Skin of body (tissue), 3 donors: ENCODE measurements at places on chromosomes 5 and 9. TPM values are rescaled to one million over a fixed set of nuclear protein-coding genes. Genes with fewer than 3 reads are reported as not detected.

TJP2 gene
- 78.6 TPM for total RNA-seq

IFNK gene
- not detected for total RNA-seq

PCDHA9 gene
- 0.30 TPM for total RNA-seq

DNA sequence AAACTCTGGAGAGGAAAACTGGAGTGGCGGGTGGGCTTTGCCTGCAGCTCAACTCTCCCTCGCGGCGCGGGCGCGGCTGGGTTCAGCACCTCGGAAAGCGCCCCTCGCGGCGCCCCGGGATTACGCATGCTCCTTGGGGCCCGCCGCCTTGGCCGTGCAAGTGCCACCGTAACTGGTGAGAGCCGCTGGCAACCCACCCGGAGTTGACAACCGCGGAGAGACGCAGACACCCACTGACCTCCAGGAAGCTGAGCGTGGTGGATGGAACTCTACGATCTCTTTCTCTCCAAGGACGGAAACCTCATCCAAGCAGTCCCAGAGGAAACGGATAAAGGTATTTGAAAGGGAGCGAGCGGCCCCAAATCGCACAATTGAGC is 194 bp upstream of the RXFP3 start:
- DNase-seq: peak; percentile 18

DNA sequence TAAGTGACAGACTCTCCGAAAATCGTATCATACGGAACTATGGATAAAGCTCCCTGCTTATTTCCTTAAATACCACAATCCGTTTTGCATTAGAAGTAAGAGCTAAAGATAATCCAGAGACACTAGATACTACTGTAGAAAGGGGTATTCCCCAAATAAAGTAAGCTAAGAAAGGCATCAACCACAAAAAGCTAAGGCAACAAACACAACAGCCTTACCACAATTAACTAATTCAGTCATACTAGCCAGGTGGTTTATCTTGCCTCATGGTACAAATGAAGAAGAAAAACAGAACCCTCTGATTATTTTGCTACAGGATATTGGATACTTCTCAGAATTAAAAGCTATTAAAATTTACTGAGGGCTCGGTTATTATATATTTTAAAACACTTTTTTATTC is 14.1 kb downstream of the ERP44 start:
- no peak for DNase-seq

DNA sequence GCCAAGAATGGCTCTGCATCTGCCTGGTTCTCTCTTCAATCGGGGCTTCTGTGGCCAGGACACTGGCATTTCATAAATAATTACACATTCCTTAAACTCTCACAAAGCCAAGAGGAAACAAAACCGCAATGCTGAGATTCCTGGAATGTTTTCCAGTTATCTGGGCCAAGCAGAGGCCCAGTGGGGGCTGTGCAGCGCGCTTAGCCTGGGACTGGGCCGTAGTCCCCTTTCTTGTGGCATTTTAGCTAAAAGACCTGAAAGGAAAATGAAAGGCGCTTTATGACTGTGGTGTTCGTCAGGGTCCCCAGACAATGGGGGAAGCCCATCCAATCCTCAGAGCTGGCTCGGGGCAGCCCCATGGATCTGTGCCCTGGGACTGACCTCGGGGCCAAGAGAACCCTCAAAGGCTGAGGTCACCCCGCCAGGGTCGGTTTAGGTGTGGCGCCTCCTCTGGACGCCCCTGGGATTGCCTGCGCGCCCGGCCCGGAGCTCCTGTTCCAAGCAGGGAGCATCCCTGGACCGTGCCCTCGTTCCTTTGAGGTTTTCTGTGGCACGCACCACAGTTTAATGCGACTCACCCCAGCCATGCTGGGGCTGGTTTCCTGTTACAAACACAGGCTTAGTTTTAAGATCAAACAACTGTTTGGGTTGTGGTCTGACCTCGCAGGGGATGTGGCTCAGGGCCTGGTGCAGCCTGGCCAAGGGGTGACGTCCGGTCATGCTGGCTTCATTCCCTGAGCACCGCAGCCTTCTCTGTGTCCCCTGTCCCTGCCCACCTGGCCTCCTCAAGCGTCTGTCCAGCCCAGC is 51.5 kb upstream of the NKD2 start:
- peak; percentile 91 for DNase-seq

DNA sequence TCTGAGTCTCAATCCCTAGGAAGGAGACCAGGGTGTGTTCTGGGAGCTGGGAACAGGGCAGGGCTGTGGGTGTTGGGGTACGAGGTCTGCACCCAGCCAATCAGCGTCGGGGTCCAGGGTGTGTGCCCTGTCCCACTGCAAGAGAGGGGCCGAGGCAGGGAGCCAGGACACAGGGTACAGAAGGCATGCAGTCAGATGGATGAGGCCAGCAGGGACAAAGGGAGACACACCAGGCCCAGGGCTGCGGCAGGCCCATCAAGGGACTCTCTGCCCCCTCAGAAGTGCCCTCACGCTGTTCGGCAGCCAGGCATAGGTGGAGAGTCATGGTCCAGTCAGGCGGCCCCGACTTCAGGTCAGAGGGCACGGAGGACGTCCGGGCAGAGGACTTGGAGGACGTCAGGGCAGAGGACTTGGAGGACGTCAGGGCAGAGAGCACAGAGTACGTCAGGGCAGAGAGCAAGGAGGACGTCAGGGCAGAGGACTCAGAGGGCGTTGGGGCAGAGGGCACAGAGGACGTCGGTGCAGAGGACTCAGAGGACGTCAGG is 28.8 kb upstream of the ADAMTS2 start:
- no peak for DNase-seq

DNA sequence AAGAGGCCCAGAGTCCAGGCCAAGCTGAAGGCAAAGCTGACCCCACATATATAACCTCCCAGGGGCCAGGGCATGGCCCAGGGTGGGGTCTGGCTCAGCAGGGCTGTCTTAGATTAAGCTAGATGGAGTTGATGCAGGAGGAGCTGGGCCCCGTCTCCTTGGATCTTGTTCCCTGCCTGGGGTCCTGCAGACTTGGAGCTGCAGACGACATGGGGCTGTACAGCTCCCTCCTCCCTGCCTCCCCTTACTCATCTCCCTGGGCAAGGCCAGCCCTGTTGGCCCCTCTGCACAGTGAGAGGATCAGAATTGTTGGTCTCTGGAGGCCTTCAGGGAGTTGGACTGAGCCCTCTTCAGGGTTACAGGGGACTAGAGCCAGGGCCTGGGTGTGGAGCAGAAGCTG is 134.9 kb downstream of the RGS3 start:
- no peak for DNase-seq

DNA sequence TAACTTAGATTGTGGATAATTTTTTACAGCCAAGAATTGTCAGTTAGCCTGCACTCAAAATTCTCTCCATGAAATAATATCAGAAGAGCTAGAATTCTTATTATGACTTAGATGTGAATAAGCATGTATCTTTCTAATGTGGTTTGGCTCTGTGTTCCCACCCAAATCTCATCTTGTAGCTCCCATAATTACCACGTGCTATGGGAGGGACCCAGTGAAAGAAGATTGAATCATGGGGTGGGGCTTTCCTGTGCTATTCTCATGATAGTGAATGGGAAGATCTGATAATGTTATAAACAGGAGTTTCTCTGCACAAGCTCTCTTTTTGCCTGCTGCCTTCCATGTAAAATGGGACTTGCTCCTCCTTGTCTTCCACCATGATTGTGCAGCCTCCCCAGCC is 176.8 kb downstream of the MAT2B start:
- DNase-seq: no peak

DNA sequence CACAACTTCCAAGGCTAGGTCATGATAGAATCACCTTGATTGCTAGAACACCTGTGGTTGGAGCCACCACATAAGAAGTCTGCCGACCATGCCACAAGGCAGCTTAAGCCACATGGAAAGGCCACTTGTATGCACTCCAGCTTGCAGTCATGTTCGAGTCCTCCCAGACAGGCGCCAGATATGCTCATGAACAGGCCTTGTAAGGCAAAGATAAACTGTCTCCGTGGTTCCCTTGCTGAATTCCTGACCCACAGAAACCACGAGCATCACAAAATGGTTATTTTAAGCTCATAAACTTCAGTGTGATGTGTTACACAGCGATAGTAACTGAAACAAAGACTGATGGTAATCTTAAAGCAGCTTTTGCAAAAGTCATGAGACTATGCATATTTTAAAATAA is 188.4 kb upstream of the DAPK1 start:
- no peak for DNase-seq

DNA sequence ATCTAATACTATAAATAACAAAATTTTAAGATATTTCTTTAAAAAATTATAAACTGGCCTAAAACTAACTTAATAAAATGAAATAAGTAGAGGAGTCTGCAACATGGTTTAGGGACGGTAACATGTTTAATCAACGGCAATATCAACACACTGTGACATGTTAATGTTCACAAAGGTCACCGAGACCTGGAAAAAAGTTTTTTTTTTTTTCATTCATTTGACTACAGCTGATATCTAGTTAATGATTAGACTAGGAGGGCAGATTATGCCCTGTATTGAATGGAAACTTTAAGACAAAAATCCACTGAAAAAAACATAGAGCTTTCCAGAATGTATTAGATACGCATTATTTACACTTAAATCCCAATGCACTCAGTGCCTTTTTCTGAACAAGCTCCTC is 67.0 kb upstream of the CDK5RAP2 start:
- DNase-seq: no peak

DNA sequence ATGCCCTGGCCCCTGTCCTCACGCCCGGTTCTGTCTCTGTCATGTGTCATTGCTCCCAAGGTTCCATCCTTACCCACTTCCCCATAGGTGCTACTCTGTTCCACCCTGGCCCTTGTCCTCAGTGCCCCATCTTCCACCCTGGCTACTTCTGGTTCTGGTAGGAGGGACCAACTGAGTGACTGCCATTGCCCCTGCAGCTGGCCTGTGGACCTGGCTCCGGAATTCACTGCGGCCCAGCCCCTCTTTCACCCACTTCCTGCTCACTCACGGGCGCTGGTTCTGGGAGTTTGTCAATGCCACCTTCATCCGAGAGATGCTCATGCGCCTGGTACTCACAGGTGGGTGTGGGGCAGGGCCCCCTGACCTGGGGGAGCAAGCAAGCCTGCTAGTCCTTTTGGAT is 7.4 kb downstream of the PTGS1 start:
- no peak for DNase-seq
